Ecto neural progenitor cell (in vitro differentiated cells): ENCODE measurements at places on chromosomes 11 and 22.

DNA sequence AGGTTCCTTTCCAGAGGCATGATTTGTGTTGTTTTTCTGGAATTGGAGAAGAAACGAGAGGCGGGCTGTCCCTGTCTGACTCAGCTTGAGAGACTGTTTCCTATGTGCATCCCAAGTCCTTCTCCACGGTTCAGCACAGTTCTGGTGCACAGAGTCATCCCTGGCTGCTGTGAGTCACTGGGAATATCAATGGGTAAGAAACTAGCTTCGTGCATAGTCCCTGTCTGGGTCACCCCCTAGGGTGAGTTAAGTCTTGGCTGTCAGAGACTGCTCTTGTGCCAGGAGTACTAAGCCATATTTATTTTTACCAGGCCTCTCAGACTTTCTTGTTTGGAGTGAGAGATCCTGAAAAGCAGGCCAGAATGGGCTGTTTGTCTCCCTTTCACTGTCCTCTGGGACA is 2.4 kb upstream of the LRP4 start:
- DNase-seq: no peak

DNA sequence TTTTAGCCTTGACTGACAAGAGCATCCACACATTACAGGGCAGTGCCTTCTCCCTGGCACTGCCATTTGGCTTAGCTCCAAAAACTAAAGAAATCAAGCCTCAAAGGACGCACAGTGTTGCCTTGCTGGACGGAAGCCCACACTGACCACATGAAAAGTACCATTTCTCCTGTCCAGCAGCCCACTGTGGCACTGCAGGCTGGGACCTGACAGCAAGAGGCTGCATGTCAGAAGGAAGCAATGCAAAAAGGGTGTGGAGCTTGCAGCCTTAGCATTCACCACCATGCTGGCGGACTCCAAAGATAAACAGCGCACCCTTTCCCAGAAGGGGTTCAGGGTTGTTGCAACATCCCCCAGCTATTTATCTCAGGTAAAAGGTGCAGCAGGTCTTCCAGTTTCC is 109.3 kb upstream of the BMAL1 start:
- no peak for DNase-seq

GRCh38 chr22:37669586-37669985 is 5.8 kb upstream of the LGALS1 start:
- no peak for DNase-seq

- DNase-seq: no peak
Measured at GRCh38 chr11:16909359-16910035, 104.7 kb downstream of the PLEKHA7 start.

GRCh38 chr11:78399136-78399535 is 18.5 kb downstream of the GAB2 start:
- no peak for DNase-seq

GRCh38 chr11:42012271-42012670 is 552.8 kb upstream of the LRRC4C start:
- DNase-seq: no peak

- DNase-seq: no peak
Measured at GRCh38 chr11:94932503-94932902, 40.9 kb downstream of the CWC15 start.

GRCh38 chr11:116686866-116687265 is 85.9 kb downstream of the BUD13 start:
- DNase-seq: no peak

DNA sequence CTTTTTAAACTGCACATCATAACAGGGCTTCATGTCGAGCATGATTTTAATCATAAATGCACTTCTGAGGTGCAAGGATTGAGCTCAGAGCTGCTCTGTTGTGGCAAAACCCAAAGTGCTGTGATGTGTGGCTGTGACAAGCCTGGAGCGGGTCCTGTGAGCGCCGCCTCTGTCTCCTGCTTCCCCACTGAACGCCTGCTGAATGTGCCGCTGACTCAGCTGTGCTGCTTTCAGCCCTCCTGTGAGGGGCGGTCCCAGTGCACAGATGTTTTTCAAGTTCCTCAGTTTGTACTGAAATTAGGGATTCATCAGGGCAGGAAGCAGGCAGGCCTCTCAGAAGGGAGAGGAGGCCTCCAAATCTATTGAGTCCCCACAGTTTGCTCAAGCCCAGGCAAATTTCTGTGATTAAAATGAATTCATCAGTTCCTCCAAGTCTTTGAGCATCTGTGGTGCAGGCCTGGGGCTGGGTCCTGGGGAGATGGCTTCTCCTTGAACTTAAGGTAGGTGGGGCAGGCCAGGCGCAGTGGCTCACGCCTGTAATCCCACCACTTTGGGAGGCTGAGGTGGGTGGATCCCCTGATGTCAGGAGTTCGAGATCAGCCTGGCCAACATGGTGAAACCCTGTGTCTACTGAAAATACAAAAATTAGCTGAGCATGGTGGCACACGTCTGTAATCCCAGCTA is 3.0 kb upstream of the GTSE1 start:
- DNase-seq: no peak
